ENCODE measurements at places on chromosomes 12 and 14.

GRCh38 chr12:42730291-42730690 is 140.7 kb upstream of the PRICKLE1 start:
- no peak for DNase-seq

- DNase-seq: no peak
These were observed 14.4 kb downstream of the ART4 start for GRCh38 chr12:14828892-14829291.

- DNase-seq: no peak
These were observed 38.6 kb upstream of the ACSM4 start for GRCh38 chr12:7265251-7265650.

GRCh38 chr12:132259364-132259871 is 70.0 kb downstream of the GALNT9 start:
- DNase-seq: no peak

DNA sequence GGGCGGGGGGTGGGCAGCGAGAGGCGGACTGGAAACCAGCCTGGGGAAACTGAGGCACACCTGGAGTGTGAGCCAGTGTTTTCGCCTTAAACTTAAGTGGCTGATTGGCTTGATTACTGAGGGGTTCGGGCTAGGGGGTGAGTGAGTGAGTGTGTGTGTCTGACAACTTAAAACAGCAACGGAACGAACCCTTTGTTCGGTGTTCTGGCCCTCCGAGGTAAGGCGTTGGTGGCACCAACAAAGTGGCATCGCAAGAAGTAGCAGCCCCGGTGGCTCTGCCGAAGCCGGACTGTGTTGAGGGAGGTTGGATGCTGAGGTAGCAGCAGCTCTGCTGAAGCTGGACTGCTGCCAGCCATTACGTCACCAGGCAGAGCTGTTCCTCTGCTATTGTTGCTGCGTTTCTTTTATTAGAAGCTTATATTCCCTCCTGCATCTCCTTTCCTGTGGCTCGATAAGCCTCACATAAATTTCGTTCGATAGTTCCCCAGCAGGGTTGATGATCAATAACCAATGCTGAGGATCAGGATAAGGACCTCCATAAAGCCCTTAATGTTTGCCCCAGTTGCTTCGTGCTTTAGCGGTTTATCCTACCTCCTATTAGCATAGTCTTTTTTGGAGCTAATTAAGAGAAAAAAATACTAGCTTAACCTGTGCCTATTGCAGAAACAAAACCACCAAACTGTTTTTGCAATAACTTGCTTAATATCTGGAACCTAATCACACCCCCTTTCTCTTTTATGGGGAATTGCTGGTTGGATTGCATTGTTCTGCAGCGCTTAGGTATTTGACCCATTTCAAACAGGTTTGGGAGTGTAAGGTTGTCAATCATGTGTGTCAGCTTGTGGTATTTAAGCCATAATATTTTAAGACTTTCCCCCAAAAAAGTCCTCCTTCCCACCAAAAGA is 1.3 kb downstream of the GPR137C start:
- peak; percentile 81 for DNase-seq

- no peak for DNase-seq
These were observed 525.2 kb upstream of the CCDC196 start for GRCh38 chr14:65961004-65961403.

DNA sequence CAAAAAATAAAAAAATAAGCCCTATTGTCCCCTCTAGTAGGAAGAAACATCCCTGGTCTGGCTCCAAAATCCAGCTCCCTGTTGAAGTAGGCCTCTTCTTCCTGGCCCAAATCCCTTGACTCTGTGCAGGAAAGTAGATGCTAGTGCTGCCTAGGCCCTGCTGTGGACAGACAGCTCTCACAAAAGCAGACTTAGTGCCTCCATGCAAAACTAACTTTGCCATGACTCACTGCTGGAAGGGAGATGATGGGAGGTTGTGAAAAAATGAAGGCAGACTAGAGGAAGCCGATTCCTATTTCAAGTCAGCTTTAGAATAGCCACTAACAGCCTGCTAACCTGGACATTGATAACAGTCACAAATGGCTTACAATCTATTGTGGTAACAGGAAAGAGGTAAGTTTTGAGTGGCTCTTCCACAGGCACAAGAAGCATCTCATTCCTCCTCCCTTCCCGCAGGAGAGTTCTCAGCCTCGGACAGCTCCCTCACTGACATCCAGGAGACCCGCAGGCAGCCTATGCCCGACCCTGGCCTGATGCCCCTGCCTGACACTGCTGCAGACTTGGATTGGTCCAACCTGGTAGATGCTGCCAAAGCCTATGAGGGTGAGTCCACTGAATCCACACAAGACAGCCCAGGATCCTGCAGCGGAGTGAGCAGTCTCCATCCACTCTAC is 198.9 kb upstream of the RGS6 start:
- no peak for DNase-seq

- DNase-seq: no peak
These were observed 22.7 kb downstream of the MFAP5 start for GRCh38 chr12:8639936-8640335.

DNA sequence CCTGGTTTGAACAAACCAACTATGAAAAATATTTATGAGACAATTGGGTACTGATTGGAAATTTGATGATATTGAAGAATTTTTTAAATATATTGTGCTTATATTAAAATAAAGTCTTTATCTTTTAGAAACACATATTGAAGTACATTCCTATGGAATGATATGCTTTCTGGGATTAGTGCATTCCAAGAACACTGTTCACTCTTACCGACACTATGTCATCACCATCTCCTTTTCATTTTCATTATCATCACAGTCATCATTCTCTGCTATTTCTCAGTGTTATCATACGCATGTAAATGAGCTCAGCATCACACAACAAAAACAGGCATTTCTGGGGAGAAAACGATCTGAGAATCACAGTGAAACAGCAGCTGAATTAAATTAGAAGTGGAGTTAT is 513.3 kb upstream of the CCDC196 start:
- no peak for DNase-seq

GRCh38 chr12:65355461-65355860 is 77.0 kb downstream of the MSRB3 start:
- DNase-seq: no peak

GRCh38 chr12:96255077-96255476 is 60.9 kb downstream of the ELK3 start:
- no peak for DNase-seq

GRCh38 chr14:53538316-53538881 is 385.3 kb upstream of the DDHD1 start:
- no peak for DNase-seq

DNA sequence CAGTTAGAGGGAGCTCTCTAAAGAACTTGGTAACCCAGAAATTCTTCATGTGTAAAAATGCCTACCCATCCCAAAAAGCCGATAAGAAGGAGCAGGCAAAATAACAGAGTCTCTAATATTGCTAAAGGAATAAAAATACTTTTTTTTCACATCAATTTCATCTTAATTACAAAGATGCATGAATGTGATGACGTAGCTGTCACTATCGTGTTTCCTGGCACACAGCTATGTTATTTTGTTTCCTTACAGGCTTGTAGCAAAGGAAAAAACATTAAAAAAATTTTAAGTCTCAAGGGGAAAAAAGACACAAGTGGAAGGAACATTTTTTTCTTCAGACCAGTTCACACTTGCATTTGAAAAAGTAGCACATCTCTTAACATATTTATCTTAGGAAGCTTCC is 10.3 kb upstream of the LGALS3 start:
- no peak for DNase-seq

GRCh38 chr12:117228239-117228638 is 38.0 kb upstream of the FBXO21 start:
- DNase-seq: no peak

GRCh38 chr12:121144416-121144914 is 11.8 kb downstream of the P2RX7 start:
- no peak for DNase-seq

- DNase-seq: no peak
These were observed 18.7 kb downstream of the HVCN1 start for GRCh38 chr12:110670161-110670701.

- no peak for DNase-seq
These were observed 64.9 kb downstream of the NDUFA12 start for GRCh38 chr12:94938583-94938982.

DNA sequence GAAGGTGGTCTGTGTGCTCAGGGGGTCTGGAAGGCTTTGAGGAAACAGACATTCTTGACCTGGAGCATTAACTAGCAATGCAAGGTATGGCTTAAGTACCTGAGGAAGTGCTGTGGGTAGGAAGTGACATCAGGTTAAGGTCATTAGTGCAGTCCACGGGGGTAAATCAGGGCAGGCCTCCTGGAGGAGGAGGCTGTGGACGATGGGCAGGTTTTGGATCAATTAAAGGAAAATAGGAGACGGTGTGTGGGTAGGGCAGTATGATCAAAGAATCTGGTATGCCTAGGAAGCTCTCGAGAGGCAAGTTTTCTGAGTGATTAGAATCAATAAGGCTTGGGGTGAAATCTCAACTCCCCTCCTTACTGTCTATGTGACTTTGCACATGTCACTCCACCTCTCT is 295.3 kb downstream of the AACS start:
- DNase-seq: no peak

- no peak for DNase-seq
These were observed 189.4 kb downstream of the NUAK1 start for GRCh38 chr12:105949391-105949790.

Measured in stimulated activated naive CD4-positive, alpha-beta T cell (primary cell).